ENCODE measurements at places on chromosomes 11 and 22.
A peak's percentile ranks its signal among the peaks of the same experiment; 100 is the strongest.

GRCh38 chr11:94954753-94955152, 18.6 kb downstream of the CWC15 start:
- no peak for DNase-seq

DNA sequence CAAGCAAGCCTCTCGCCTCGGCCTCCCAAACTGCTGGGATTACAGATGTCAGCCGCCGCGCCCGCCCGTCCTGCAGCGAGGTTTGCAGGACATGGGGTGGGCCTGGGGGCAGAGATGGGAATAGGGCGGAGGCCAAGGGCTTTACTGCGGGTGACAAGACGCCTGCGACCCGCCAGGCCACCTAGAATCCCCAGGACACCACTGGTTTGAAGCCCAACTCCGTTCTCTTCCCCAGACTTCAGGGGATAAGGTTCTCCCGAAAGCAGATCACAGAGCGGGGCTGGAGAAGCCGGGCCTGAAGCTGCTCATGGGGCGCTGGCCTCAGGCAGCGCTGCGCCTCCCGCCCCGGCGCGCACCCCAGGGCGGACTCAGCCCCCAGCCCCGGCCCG, 354 bp downstream of the POLR2L start:
- DNase-seq = no peak

DNA sequence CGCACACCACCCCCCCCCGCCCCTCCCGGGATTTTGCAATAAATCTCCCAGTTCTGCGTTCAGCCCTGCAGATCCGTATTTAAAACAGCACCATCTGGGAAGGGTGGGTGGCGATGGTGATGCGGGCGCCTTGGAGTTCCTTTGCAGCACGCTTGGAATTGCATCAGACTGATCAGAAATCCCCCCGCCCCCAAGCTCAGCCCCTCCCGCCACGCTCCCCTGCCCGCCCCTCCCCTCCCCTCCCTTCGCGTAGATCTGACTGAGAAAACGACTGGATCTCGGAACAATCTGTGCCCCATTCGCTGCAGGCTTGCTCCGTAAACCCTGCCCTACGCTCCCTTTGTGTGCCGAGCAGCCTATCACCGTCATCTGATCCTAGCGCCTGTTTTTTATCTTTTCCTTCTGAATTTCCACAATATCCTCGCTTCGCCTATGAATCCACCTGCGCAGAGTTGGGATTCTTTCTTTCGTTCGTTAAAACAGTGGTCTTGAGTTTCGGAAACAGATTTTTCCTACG, 18.1 kb upstream of the BDNF start:
- DNase-seq = no peak

DNA sequence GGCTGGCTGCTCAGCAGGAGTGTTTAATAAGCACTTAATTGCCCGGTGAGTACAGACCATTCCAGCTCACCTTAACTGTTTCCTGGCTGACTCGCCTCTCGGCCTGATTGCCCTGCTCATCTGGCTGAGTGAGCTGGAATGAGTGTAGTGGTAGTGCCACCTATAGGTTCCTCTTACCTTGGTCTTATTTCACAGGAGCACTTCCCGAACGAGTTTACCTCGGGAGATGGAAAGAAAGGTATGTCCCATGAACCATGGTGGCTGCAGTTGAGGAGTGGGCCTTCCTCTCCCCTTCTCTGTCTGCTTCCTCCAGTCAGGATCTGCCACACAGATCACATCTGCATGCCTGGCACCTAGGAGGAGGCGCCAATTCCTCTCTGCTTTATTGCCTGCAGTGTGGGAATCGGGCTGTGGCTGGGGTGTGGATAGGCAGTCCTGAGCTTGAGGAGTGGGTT, 26.7 kb downstream of the UPB1 start:
- no peak for DNase-seq

- DNase-seq = no peak
Observed at GRCh38 chr11:76705826-76706225, 35.3 kb upstream of the LRRC32 start.

- no peak for DNase-seq
Observed at GRCh38 chr22:37507731-37508130, 11.5 kb downstream of the CARD10 start.

GRCh38 chr22:33090836-33091235, 32.7 kb upstream of the SYN3 start:
- DNase-seq = no peak

DNA sequence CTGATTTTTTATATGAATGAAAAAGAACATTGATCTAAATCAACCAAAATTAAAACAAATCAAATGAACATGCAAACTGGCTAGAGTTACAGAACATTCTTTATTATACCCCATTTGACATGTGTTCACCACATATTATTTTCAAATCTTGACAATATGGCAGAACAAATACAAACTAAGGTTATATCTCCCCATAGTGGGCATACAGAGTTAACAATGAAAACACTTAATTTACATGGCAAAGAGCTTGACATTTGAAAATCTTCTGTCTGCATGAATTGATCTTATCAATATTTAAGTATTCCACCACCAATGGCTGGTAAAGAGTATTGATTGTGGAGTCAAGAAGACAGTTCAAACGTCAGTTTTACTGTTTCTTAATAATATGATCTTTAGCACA, 197.9 kb upstream of the ANO3 start:
- DNase-seq = no peak

- DNase-seq = no peak
Observed at GRCh38 chr11:75508051-75508561, 17.6 kb downstream of the GDPD5 start.

GRCh38 chr11:45294499-45294898, 8.4 kb upstream of the SYT13 start:
- no peak for DNase-seq

DNA sequence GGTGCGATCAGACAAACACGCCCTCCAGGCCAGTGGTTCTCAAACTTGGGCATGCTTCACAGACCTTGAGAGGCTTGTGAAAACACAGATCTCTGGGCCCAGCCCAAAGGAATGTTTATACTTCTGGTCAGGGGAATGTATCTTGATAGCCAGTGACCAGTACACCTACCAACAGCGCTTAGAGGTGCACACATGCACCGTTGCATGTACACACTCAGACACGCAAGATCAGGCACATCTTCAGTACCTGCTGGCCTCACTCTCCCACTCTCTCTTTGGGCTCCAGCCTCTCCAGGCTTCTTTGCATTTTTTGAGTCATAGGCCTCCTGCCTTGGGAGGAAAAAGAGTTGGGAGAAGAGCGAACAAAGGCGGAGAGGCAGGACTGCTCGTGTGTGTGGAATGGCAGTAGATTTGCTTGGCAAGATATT, 11.7 kb upstream of the FXYD6 start:
- DNase-seq = no peak

DNA sequence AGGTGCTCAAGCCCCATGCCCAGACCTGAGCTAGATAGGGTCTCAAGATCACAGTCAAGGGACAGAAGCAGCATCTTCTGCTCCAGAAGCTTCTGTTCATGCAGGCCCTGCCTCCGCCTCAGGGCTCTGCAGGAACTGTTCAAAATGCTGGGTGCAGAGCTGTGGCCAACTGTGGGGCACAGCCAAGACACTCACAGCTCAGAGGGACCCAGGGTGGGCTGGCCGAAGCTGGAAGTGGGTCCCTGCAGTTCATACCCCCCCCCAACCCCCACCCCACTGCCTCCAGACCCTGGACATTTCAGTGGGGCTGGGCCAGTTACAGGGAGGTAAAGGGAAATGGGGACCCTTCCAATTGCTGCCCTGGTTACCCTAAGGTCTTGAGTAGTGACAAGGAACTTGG, 129.0 kb downstream of the CRYBB2 start:
- DNase-seq = no peak

DNA sequence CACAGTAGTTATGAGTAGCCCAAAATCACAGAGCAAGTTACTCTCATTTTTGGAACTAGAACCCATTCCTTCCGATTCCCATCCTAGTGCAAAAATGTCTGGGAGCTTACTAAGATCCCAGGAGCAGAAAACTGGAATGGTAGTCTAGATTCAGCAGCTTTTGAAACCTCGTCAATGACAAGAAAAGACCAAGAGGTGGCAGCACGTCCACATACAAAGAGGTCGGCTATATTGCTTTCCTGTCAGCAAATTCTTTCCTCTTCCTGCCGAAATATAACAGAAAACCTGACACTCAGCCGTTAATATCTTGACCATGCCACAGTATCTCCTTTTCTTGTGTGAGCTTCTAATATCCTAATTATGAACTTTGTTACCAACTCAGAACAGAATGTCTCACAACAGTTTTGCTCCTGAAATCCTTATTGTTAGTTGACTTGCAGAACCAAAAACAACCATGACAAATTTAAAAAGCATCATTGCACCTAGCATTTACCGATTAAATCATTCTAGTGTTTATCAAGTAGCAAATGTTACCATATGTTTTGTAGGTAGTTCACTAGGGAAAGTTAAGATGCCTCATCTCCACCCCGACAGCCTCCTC, 92.8 kb upstream of the OR9G4 start:
- no peak for DNase-seq

- no peak for DNase-seq
Observed at GRCh38 chr11:28939381-28939780, 831.2 kb downstream of the METTL15 start.

DNA sequence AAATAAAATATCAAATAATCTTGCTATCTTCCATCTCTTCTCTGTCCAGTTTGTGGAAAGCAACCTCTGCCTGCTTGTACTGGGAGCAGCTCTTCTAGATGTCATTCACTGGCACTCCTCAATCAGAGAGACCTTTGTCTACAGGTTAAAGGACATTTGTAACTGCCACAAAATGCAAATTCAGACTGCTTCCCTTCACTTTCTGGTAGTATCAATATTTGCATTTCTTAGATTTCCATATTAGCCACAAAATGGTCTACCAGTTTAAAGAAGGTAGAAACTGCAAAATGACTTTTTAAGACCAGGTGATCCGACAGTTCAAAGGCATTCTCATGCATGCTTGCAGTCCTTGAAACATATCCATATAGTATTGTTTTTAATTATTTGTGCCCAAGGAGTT, 51.7 kb upstream of the RCN1 start:
- DNase-seq = no peak

DNA sequence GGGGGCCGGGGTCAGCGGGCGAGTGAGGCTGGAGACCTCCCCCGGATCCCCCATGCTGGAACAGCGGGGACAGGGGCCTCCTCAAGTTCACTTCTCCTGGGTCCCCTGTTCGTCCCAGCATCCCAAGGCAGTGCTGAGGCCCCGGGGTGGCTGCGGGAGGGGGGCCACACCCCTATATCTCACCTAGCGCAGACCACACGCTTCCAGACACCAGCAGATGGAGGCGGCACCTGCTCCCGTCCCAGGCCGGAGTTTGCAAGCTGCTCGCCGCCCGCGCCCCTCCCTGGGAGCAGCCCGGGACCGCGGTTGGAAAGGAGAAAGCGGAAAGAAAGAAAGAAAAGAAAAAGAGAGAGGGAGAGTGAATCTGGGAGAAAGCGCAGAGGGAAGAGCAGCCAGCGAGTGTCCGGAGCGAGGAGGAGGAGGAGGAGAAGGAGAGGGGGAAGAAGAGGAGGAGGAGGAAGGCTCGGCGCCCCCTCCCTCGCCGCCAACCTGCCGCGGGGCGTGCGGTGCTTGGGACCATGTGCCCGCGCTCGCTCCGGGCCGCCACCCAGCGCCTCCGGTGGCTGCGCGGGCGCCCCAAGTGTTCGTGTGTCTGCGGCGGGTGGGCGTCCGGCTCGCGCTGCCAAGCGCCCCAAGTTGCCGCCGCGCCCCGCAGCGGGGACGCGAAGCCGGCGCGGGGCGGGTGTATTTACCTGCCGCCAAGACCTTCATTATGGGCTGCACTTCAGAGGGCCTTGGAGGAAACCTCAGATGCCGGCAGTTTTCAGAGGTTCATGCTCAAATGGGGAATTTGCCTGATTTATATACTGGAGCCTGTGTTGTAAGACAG, at the start of gene LIF:
Gene LIF, minus strand, starts transcription at position 775 of the 829 bp plus-strand sequence. Its CDS starts 64 bp downstream, at position 711.
- DNase-seq = peak; percentile 81

GRCh38 chr11:130872513-130872912, 43.8 kb downstream of the SNX19 start:
- no peak for DNase-seq

DNA sequence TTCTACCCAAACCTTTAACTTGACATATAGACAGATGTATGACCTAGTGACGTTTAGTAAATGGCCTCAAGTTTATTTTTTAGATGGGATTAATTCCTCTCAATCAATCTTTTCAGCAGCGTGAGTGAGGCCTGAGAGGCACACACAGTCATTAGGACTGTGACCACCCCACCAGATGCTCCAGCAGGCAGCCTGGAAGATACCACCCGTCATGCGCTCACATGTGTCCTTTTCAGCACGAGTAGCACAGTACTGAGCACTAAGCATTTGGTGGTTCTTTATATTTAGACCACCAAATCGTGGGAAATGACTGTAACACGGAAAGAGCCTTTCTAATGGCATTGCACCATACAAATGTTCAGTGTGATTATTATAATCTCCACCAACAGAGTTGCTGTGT, 354.6 kb upstream of the DDI1 start:
- no peak for DNase-seq

- no peak for DNase-seq
Observed at GRCh38 chr22:49317369-49317768, 510.3 kb downstream of the BRD1 start.

- DNase-seq = no peak
Observed at GRCh38 chr22:35883031-35883620, 145.5 kb downstream of the RBFOX2 start.

- no peak for DNase-seq
Observed at GRCh38 chr11:9562716-9563115, 10.8 kb upstream of the WEE1 start.
